ENCODE measurements at places on chromosomes 2 and 18. TPM values are rescaled to one million over a fixed set of nuclear protein-coding genes. Genes with fewer than 3 reads are reported as not detected.

DNA sequence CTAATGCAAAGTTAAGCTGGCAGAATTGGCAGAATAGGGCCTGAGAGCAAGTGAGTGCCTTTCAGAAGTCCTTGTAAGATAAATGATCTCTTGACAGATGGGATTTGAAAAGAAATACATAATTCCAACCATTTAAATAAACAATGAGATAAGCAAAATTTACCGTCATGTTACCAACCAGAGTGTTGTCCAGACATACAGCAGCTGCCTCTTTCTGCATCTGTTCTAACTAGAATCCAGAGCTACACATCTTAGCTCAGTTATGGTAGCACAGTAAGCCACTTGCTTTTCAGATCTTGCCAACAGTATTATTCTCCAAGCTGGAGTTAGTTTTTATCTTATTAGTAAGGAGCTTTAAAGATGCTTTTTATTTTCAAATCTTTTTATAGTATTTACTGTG lies 179.6 kb downstream of the BARD1 start:
- DNase-seq, result no peak

The CAB39 gene
- 86.4 TPM for total RNA-seq

DNA sequence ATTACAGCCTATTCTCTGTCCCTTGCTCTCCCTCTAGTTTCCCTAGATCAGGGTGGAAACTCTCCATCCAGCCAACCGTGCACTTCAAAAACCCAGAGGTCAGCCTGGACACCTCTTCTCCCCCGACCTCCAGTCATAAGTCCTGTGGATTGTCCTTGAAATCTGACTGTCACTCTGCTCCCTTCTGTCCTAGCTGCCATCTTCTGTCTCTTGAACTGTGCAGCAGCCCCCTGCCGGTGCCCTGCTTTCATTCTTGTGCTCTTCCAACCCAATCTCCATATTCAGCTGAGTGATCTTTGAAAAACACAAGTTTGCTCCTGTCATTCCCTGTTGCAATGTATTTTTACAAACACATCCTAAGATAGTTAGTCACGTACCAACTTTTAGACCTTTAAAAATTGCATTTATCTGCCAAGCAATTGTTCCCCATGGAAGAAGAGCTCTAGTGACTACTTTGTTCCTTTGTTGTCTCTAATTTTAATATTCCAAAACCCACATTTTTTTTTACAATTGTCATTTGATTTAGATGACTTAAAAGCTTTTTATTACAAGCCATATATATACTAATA lies 254.3 kb downstream of the CAMKMT start:
- no peak for DNase-seq

The TTLL4 gene
- 19.9 TPM for total RNA-seq

DNA sequence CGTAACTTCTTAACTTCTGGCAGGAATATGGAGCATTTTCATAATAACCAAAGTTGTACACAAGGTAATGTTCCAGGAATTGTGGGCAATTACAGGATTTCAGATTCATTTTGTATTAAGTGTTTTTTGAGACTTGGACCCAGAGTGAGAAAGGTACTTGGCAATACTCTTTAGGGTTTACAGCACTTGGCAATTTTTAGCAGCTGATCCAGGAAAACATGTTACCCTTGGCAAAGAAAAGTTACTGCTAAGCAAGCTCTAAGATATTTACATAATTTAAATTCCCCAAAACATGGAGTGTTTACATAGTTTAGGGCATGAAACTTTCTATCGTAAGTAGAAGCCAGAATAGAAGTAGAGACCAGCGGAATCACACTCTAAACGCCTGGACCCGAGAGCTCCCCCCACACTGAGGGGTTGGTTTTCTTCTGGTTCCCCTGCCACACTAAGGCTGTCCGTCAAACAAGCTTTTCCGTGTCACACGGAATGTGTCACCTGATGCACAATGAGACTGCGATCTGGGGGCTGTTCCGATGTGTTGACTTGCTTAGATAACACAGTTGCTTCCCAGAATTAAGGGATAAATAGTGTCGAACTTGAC lies 177.1 kb downstream of the PTGR3 start:
- DNase-seq, result peak; percentile 38

The PLEK gene
- total RNA-seq, result not detected
